ENCODE measurements at places on chromosomes 7 and 10. TPM values are rescaled to one million over a fixed set of nuclear protein-coding genes. Genes with fewer than 3 reads are reported as not detected.

GRCh38 chr10:63093227-63093626 is 39.9 kb upstream of the NRBF2 start:
- no peak overlapping the region for H3K27ac ChIP-seq
- no peaks in the 10 kb centered on the region for H3K27me3 ChIP-seq
- H3K4me1 ChIP-seq, result no peaks in the 10 kb centered on the region
- H3K4me3 ChIP-seq, result no peak overlapping the region
- DNase-seq, result no peak

DNA sequence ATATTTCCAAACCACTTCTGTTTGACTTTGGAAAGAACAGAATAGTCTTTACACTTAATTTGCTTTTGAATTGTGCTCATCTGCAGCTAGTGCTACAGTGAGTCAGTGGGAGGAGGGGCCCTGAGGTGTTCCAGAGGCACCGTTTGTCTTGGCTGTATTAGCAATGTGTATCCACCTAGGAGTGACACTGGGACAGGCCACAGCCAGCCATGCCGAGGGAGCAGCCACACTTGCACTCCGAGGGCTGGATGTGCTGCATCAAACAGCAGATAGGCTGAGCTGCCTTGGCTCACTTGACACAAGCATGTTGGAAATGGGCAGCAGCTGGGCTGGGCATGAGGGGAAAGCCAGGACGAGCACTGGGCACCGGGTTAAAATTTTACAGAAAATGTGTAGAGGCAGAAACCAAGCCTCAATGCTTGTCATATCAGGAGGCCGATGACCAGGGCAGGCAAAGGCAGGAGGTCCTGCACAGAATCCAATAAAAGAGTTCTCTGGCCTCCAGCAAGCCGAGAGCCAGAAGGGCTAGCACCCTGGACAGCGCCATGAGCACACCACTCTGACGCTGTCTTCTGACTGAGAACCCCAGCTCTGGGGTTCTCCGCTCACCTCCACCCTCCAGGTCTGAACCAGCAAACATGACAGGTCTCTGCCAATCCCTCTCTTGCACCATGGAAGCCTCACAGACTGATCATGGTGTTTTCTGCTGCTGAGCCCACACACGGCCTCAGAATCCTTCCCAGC is 163.3 kb downstream of the GRID1 start:
- H3K36me3 ChIP-seq, result no peaks in the 10 kb centered on the region
- no peak overlapping the region for H3K4me3 ChIP-seq
- H3K4me1 ChIP-seq, result no peaks in the 10 kb centered on the region
- H3K27me3 ChIP-seq, result no peaks in the 10 kb centered on the region
- no peak for DNase-seq
- H3K27ac ChIP-seq, result no peak overlapping the region

- no peaks in the 10 kb centered on the region for H3K4me1 ChIP-seq
- no peak overlapping the region for H3K4me3 ChIP-seq
- no peaks in the 10 kb centered on the region for H3K36me3 ChIP-seq
Measured at GRCh38 chr10:85667638-85668233, 698.9 kb downstream of the GRID1 start.

DNA sequence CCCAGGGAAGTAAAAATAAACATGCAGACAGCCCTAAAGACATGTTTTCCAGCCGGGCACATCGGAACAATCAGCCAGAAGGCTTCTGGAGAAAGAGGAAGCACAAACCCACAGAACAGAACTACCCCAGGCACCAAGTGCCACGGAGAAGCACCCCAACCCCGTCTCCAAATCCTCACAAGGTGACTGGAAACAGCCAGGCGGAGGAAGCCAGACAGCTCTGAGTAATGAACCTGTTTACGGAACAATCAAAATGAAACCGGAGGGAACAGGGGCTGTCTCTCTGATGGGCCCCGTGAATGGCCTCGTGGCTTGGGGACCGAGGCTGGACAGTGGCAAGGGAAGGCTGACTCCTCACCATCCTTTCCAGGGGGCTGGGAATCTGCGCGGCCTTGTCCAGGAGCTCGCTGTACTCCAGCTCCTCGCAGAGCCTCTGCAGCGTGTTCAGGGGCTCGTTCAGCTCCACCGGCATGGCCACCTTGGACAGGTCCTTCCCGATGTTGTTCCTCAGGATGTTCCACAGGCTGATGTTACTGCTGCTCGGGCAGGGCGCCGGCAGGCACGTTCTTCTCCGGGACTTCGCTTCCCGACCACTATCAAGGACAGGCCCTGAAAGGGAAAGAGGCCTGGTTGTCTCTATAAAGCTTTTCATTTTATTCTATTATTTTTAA is 77.0 kb upstream of the GSDME start:
- H3K36me3 ChIP-seq, result no peaks in the 10 kb centered on the region
- H3K27me3 ChIP-seq, result no peaks in the 10 kb centered on the region
- no peak for DNase-seq
- peaks cover 14% of the 10 kb centered on the region for H3K4me1 ChIP-seq

The NSUN5 gene
- 4.1 TPM for polyA plus RNA-seq

DNA sequence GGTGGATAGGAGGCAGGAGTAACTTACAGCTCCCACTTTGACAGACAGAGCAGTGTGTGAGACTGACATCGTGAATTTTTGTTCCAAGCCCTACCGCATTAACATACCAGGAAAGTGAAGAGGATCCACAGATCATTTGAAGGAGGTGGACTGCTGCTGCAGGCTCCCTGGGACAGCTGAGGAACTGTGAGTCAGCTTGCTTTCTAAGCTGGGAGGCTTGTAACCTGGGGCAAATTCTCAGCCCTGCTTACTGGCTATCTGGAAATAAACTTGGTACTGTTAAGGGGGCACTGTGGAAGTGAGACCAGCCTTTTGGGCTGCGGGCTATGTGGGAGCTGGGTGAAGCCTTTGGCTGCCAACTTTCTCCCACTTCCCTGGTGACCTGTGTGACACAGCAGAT is 1202.5 kb downstream of the DNAJB9 start:
- H3K27me3 ChIP-seq, result no peaks in the 10 kb centered on the region
- no peak overlapping the region for H3K27ac ChIP-seq
- H3K4me1 ChIP-seq, result no peaks in the 10 kb centered on the region
- no peak for DNase-seq

The EBF3 gene
- polyA plus RNA-seq, result 0.92 TPM

The AKR1C3 gene
- 20.9 TPM for polyA plus RNA-seq

The SEMA3E gene
- polyA plus RNA-seq, result not detected

- no peak for DNase-seq
- H3K36me3 ChIP-seq, result no peaks in the 10 kb centered on the region
- no peaks in the 10 kb centered on the region for H3K27me3 ChIP-seq
- H3K4me3 ChIP-seq, result no peak overlapping the region
Measured at GRCh38 chr10:116263870-116264655, 8.9 kb downstream of the GFRA1 start.

DNA sequence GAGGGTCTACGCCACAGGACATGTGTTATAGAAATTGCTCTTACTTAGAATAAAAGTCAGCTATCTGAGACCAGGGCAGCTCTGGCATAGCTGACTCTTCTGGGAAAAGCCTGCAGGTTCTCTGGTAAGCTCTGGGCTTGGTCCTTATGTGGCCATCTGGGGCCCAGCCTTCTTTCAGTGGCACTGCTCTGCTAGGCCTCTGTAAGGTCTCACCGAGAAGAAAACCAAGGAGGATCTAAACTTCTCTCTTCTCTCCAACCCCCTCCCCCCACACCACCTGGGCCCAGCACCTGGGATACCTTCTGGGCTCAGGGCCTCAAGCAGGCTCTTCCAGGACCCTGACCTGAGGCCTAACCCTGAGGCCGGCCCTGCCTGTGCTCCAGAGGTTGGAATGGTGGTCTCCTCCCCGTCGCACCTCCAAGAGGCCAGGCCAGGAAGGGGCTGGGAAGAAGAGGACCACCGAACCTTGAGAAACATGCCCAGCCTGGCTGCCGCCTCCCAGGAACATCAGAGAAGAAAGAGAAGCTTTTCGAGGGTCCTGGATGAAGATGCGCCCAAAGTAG is 323.6 kb downstream of the GFRA1 start:
- no peak overlapping the region for H3K4me3 ChIP-seq
- H3K27ac ChIP-seq, result no peak overlapping the region
- peaks cover 24% of the 10 kb centered on the region for H3K4me1 ChIP-seq

DNA sequence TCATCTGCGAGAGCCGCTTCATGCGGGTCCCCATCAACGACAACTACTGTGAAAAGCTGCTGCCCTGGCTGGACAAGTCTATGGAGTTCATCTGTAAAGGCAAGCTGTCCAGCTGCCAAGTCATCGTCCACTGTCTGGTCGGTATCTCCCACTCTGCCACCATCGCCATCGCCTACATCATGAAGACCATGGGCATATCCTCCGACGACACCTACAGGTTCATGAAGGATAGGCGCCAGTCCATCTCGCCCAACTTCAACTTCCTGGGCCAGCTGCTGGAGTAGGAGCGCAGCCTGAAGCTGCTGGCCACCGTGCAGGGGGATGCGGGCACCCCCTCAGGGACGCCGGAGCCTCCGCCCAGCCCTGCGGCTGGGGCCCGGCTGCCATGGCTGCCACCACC is 11.7 kb upstream of the SEC24C start:
- no peak overlapping the region for H3K4me3 ChIP-seq
- no peak overlapping the region for H3K27ac ChIP-seq
- H3K27me3 ChIP-seq, result no peaks in the 10 kb centered on the region

The PRKAR1B gene
- polyA plus RNA-seq, result 15.4 TPM

- no peaks in the 10 kb centered on the region for H3K4me1 ChIP-seq
- DNase-seq, result no peak
- H3K27ac ChIP-seq, result no peak overlapping the region
- no peak overlapping the region for H3K4me3 ChIP-seq
Measured at GRCh38 chr10:32905466-32905865, 52.6 kb downstream of the ITGB1 start.

The SPDYE2 gene
- polyA plus RNA-seq, result not detected
